Chondrocyte (in vitro differentiated cells): ENCODE measurements at places on chromosomes 3 and 15. TPM values are rescaled to one million over a fixed set of nuclear protein-coding genes. Genes with fewer than 3 reads are reported as not detected.

TRAT1 gene
- total RNA-seq: not detected in 3 replicates

SMCO1 gene
- total RNA-seq: not detected in 3 replicates

TTC21A gene
- total RNA-seq: 4.5 to 8.1 TPM (median 6.2 TPM) in 3 replicates

SOX14 gene
- not detected in 3 replicates for total RNA-seq

TMEM40 gene
- total RNA-seq: not detected in 3 replicates

RPN1 gene
- 209 to 293 TPM (median 213 TPM) in 3 replicates for total RNA-seq

CACNA2D2 gene
- total RNA-seq: 0.34 to 0.46 TPM (median 0.40 TPM) in 3 replicates

NCEH1 gene
- 6.5 to 7.1 TPM (median 6.7 TPM) in 3 replicates for total RNA-seq

DZIP1L gene
- 23.0 to 42.1 TPM (median 25.5 TPM) in 3 replicates for total RNA-seq

CPN2 gene
- total RNA-seq: not detected in 3 replicates

LOXL1 gene
- 428 to 446 TPM (median 444 TPM) in 3 replicates for total RNA-seq

CHL1 gene
- total RNA-seq: not detected in 3 replicates

SCG5 gene
- 1.3 to 2.6 TPM (median 2.5 TPM) in 3 replicates for total RNA-seq

PLA2G4E gene
- total RNA-seq: not detected in 3 replicates

SHC4 gene
- total RNA-seq: 35.3 to 61.8 TPM (median 35.6 TPM) in 3 replicates

PCLAF gene
- total RNA-seq: 6.6 to 12.0 TPM (median 8.3 TPM) in 3 replicates

ZNF35 gene
- total RNA-seq: 10.5 to 15.3 TPM (median 14.8 TPM) in 3 replicates

CHDH gene
- 0.46 to 0.67 TPM (median 0.60 TPM) in 3 replicates for total RNA-seq

ZBTB20 gene
- 12.2 to 24.5 TPM (median 15.5 TPM) in 3 replicates for total RNA-seq

SLC38A3 gene
- total RNA-seq: 1.00 to 1.9 TPM (median 1.2 TPM) in 3 replicates

ALDH1A3 gene
- total RNA-seq: 0.51 to 0.55 TPM in 2 of 3 replicates, not detected in the other

GPR176 gene
- total RNA-seq: 31.1 to 33.0 TPM (median 31.2 TPM) in 3 replicates

ZNF660 gene
- total RNA-seq: 5.3 to 9.4 TPM (median 5.4 TPM) in 3 replicates

SPTSSB gene
- not detected in 3 replicates for total RNA-seq

B3GALNT1 gene
- total RNA-seq: 14.1 to 24.8 TPM (median 22.0 TPM) in 3 replicates

GOLGA8G gene
- total RNA-seq: not detected in 3 replicates
